Esophagus mucosa (tissue), 1 donor: ENCODE measurements at places on chromosomes 1 and 21.

DNA sequence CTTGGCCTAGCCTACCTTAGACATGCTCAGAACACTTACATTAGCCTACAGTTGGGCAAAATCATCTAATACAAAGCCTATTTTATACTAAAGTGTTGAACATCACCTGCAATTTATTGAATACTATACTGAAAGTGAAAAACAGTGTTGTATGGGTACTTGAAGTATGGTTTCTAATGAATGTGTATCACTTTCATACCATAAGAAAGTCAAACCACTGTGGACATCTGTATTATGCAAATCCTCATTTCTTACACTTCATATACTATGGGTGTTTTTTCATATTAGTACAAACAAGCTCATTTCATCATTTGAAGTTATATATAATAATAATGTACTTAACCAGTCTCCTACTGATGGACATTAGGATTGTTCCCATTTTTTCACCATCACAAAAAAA lies 41.2 kb downstream of the TDRD5 start:
- ATAC-seq: no peak

DNA sequence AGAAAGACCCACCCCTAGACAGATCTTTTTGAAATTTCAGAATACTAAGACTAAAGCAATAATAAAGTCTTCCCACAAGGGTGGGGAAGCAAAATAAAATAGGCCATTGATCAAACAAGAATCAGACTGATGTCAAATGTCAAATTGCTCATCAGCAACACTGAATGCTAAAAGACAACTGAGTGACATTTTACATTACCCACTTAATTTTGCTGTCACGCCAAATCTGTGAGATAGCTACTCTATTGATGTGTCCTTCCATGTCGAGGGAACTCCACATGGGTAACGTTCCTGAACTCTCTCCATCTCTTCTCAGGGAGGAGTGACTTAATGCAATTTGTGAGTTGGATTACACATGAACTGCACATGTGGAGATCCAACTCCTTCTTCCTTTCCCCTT lies 271.7 kb upstream of the CAMK1G start:
- no peak for ATAC-seq

GRCh38 chr1:13892671-13893325 lies 192.8 kb downstream of the PRDM2 start:
- no peak for ATAC-seq

- no peak for ATAC-seq
Measured at GRCh38 chr1:199510314-199510713, 517.2 kb upstream of the NR5A2 start.

DNA sequence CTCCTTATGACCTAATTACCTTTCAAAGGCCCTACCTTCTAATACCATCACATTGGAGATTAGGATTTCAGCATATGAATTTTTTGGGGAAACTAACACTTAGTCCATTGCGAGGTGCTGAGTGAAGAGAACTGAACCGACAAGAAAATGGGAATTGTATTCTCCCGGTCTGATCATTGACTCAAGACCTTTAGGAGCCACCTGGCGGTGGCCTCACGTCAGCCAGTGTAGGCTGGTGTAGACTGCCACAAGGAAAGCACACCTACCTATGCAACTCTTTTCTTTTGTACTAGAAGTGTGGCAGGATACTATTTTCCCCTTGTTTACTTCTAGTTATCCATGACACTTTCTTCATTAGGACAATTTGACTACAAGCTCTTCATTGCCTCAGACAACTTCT lies 333.5 kb upstream of the B3GALT2 start:
- ATAC-seq: no peak

DNA sequence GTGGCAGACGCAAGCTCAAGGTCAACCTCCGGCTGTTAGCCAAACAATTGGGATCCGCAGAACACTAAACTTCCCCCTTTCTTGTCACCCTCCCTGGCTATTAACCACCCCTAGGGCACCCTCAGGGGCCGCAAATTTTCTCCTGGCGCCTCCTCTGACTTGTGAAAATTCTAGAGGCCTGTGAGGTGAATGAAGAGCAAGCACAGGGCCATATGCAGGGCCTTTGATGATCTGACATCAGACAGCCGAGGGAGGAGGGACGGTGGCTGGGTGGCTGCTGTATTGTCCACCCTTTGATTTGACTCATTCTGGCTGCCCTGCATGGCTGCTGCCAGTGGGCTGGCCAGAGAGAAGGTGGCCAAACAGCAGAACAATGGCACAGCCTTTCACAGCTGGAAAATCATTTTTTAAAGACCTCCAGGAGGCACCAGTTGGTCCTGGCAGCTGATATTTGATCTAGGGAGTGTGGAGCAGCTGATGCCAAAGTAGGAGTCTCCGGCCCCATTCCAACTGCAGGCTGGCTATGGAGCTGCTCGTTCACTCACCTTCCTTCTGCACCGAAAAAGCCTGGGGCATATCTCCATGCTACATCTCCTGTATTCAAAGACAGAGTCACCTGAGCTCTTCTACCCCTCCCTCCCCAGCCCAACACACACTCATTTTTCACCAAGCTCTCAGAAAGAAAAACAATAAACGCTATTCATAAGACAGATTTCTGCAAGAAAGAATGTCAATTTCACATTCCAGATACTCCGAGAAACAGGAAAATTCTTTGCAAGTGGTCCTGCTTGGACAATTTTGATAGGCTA lies 44.9 kb upstream of the BARHL2 start:
- no peak for ATAC-seq

DNA sequence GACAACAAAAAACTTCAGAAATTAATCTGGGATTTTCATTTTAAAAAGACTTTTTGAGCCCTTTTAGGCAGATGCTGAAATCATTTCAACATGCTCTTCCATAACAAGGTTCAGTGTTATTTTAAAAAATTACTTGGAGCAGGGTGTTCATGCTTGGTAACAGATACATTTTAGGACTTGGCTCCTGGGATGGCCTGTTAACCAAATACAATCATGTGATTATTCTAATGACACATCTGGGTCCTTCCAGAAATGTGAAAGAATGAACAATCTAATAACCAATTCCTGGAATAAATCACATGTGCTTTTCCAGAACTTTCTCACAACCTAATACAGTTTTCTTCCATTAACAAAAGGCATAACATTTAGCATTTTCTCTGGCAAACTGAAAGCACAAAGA lies 379.8 kb upstream of the RUNX1 start:
- ATAC-seq: no peak
